ENCODE measurements at places on chromosomes 3 and 15.

- DNase-seq: no peak
Measured at GRCh38 chr3:139674571-139675260, 3.1 kb downstream of the NMNAT3 start.

DNA sequence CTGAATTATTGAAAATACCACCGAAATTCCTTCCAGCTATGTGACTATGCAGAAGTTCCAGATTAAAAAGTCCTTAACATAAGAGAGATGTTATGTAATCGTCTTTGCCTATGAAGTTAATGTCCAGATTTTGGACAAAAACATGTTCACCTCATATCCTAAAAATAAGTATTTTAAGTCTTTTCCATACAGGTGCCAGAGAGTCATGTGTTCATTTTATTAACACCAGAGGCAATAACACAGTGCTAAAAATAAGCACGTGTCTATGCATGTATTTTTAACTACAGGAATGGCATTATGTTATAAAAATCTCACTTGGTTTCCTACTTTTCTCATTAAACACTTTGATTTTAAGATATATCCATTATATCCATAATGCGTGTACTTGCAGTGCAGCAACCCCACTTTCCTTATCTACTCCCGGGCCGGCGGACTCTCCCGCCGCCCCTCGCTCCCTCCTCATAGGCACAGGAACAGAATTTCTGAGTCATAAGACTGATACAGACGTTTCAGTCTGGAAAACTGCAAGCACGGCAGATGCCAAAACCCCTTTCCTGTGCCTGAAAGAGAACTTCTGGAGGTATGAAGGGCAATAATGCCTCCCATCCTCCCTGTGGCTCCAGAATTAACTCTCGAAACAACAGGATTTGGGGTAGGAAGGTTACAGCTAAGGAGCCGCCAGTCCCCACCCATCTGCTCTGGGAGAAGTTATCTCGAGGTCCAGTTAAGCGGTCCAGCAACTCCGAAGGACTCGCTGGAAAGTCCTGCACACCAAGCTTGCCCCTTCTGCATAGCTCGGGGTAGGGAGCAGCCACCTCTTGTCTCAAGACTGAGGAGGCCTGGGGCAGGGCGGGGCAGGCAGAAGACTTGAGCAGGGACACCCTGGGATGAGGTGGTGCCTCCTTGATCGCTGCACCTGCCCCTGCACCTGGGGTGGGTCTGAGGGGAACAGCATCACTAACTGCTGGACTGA is 22.3 kb upstream of the PSTPIP1 start:
- DNase-seq: no peak

DNA sequence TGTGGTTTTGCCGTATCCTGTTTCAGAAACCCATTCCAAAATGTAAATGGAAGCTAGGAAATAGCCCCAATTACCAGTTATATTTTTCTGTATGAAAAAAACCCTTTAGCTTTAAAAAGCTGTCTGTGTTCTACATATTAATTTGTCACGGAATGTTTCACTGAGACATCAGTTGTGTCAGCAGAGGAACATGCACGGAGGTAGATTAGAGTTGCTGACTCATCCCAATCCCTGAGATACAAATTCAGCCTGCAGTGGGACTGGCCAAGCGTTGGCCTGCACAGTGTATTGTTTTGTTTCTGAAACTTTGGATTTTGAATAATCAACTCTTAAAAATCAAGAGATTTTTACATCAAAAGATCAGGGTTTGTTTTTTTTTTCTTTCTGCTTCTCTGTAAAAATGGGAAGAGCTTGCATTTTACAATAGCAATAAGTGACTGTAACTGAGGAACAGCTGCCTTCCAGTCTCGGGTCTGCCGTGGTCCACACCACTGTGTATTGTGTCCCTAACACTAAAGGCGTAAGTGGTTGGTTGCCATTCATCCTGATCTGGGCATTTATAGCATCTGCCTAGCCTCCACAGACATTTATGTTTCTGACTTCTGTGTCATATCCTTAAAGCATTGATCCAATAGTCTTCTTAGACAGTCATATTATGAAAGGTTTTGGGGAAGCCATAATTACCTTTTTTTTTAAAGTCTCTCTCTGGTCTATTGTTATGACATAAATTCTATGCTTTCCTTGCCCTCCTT is 218.1 kb downstream of the ADAMTSL3 start:
- no peak for DNase-seq

DNA sequence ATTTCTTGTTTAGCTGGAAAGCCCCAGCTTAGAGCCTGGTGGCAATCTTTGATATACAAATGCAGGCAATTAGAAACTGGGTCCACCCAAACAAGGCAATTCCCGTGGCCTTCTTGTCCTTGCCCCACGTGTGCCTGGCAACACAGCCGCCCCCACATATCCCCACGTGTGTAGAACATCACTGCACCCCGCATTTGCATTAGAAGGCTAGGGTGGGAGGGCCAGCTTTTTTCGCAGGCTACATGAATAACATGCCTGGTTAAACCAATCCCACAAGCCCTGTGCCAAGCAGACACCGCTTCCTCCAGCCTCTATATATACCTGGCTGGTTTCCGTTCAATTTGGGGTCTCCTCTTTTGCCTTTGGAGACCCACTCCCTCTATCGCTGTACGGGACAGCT is 250.2 kb downstream of the ZNF385D start:
- DNase-seq: no peak

GRCh38 chr3:190607021-190607420 is 93.1 kb downstream of the IL1RAP start:
- no peak for DNase-seq
